H1 (cell line): ENCODE measurements at places on chromosomes 7 and 10.

DNA sequence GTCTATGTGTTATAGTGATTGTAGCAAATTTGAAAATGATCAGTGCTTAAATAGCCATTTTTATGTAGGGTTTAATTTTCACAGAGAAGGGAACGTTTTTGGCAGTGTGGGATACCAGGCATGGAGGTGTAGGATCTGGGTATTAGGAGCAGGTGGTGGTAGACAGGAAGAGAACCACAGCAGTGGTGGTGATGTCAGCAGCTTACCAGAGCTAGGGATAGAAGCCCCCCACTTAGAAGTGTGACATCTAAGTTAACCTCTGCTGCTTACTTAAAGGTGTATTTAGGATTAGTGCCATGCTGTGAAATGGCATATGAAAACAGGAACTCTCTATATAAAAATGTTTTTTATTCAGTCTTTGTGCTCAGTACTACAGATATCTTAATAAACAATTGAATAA, 73.8 kb downstream of the CREM start:
- no peak for DNase-seq

- DNase-seq = no peak
Observed at GRCh38 chr7:137880432-137880831, 33.7 kb upstream of the DGKI start.

DNA sequence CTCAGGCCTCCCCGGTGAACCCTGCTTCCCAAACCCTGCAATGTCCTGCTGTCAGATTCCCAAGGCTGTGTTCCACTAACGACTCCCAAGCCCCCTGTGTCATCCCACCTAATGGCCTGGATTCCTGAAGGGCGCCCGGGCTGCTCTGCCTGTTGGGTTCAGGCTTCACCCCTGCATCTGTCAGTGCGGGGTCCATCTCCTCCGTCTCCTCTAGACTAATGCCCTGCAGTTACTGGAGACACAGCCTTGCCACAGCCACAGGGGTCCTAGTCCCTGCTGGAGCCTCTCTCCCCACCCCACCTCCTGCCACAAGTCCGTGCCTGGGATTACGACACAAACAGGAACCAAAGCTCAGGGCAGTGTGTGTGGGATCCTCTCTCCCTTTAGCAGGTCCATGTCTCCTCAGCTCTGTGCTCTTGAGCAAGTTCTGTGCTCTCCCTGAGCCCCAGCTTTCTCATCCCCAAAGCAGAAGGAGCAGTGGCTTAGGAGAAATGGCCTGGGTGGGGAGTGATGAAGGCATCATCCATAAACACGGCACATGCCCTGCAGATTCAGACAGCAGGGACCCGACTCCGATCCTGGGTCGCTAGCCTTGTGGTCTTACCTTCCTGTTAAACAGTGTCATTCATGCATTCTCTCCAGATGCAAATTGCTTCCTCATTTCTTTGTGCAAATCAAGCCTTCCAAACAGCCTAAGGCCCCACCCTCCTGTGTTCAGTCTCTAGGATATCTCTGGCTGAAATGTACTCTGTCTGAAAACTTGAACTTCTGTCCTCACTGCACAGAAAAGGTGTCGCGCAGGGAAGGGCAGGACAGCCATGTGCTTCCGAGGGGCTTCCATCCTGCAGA, 8.2 kb upstream of the RBP3 start:
- DNase-seq = no peak

- DNase-seq = no peak
Observed at GRCh38 chr7:101124376-101125056, 2.4 kb upstream of the SERPINE1 start.

GRCh38 chr10:92644921-92645320, 44.8 kb upstream of the HHEX start:
- DNase-seq = no peak

DNA sequence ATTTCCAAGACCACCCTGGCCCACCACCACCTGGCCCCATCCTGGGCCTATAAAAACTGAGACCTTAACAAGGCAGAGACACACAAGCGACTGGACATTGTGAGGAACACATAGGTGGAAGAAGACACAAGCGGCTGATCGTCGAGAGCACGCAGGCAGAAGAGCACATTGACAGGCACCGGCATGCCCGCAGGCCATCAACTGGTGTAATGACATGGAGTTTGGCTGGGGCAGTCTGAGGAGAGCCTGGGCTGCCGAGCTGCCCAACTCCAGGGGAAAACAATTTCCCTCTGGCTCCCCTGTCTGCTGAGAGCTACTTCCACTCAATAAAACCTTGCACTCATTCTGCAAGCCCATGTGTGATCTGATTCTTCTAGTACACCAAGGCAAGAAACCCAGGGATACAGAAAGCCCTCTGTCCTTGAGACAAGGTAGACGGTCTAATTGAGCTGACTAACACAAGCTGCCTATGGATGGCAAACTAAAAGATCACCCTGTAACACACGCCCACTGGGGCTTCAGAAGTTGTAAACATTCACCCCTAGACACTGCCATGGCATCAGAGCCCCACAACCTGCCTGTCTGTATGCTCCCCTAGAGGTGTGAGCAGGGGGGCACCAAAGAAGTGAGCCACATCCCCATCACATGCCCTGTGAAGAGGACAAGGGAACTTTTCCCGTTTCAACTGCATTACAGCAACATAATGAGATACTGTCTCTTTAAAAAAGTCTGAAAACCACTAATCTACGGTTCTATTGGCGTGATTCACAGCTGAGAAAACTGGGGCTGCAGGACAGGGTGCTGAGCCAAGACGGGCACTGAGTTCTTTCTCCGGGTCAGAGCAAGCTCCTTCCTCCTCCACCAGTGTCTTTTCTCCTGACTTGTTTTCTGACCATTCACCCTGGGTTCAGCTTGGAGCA, 18.5 kb upstream of the TNS3 start:
- DNase-seq = no peak

DNA sequence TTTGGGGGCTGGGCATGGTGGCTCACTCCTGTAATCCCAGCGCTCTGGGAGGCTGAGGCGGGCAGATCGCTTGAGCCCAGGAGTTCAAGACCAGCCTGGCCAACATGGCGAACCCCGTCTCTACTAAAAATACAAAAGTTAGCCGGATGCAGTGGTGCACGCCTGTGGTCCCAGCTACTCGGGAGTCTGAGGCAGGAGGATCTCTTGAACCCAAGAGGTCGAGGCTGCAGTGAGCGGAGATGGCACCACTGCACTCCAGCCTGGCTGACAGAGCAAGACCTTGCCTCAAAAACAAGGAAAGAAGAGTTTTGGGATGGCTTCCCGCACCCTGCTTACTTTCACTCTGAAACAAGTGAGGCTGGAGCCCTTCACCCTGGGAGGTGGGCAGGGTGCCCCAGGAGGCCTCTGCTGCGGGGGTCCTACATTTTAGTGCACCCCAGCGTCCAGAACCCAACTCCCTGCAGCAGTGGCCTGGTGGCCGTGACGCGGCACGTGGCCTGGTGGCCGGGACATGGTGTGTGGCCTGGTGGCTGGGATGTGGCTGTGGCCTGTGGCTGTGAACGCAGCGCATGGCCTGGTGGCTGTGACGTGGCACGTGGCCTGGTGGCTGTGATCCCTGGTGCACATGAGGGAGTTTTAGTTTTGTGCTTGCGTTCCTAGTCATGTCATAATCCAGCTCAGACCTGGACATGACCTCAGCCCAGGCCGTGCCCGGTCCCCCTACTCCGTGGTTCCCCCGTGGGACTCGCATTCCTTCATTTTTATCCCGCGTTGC, 9.3 kb downstream of the KNDC1 start:
- DNase-seq = no peak

GRCh38 chr7:10707519-10707918, 266.2 kb upstream of the PHF14 start:
- DNase-seq = no peak

DNA sequence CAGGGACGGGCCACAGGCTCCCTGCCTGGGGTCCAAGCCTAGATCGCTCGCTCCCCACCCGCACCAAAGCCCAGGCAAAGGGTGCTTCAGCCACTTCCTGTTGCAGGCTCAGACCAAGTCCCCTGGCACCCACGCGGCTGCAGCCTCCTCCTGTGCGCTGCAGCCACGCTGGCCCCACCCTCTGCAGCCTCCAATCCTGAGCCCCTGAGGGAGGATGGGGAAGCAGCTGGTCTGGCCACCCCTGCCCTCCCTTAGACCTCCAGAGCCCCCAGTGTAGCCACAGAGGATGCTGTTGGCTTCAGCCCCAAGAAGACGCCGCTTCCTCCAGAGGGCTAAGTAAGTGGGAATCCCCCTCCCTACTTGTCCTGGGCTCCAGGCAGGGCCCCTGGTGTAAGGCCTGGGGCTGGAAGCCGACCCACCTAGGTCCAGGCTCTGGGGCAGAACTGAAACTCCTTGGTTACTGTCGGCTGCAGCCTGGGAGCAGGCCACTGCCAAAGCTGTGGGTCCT, 9.4 kb downstream of the LIMK1 start:
- DNase-seq = no peak

DNA sequence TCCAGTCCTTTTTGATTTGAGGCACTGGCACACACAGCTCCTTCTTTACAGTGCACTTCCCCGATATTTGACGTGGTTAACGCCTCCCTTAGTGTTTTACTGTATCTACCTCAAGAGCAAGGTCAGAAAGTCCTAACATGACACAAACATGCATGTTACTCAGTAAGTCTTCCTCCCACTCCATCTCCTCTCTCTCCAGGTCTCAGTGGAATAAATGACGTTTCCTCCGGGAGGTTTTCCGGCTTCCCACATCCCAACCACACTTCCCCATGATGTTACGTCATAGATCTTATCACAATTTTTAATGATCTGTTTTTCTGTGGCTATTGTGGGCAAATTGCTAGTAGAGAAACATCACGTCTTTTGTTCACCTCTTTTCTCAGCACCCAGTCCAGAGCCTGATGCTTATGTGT, 165.7 kb downstream of the PTPN20 start:
- no peak for DNase-seq

DNA sequence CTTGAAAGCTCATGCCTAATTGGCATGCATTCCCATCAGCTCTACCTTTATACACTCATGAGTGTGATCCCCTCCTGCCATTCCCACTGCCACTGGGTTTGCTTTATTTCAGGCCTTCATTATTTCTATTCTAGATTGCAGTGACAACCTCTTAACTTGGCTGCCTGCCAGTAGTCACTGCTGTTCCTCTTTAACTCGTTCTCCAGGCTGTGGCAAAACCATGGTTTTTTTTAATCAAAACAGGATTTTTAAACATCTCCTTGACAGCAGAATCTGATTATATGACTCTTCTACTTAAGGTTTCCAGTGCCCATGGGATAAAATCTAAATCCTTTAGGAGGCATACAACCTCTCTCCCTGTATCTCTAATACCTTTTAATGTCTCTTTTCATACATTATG, 223.7 kb upstream of the PCDH15 start:
- DNase-seq = no peak

DNA sequence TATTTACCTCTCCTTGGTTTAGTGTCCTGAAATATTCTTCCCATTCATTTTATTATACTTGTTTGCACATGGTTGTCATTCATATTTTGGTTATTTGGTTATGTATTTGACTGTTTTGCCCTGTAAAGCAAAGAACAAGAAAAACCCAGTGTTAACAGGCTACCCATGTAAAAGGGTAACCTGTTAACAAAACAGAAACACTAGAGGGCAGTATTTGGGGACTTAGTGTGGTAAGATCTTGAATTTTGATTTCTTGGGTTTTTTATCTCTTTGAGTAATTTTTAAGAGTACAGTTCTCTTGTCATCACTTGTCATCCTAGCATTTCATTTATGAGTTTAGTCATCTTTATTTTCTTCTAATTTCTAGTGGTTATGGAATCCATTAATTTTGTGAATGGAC, 51.3 kb downstream of the POLL start:
- DNase-seq = no peak

DNA sequence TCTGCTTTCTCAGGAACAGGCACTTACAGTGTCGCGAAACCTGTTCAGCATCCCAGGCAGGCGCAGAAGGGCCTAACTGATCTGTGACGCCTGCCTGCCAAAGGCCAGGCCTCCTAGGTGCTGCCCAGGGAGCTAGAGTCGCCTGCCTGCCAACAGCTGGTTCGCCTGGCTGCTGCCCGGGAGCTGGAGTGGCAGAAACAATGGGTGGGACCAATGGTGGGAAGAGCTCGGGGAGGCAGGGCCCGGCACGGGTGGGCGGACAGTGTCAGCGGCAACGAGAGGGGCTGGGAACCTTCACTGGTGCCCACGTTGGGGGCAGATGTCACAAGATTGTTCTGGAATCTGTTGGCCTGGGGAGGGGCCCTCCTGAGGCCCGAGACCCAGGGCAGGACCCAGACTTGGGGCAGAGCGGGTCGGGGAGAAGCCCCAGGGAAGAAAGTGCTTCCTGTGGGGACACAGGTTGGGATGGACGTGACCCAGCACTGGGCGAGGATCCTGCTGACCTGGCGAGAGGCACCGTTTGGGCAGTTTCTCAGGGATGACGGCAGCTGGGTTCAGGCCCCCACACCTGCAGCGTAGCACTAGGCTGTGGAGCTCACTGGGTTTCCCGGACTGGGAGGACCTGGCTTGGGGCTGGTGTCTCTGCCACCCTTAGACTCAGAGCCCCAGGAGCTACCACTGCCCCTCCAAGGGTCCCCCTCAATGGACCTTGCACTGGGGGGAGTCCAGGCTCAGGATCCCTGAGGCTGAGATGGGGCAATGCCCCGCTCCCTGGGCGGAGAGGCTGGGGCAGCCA, 181.8 kb downstream of the ELFN1 start:
- DNase-seq = no peak

DNA sequence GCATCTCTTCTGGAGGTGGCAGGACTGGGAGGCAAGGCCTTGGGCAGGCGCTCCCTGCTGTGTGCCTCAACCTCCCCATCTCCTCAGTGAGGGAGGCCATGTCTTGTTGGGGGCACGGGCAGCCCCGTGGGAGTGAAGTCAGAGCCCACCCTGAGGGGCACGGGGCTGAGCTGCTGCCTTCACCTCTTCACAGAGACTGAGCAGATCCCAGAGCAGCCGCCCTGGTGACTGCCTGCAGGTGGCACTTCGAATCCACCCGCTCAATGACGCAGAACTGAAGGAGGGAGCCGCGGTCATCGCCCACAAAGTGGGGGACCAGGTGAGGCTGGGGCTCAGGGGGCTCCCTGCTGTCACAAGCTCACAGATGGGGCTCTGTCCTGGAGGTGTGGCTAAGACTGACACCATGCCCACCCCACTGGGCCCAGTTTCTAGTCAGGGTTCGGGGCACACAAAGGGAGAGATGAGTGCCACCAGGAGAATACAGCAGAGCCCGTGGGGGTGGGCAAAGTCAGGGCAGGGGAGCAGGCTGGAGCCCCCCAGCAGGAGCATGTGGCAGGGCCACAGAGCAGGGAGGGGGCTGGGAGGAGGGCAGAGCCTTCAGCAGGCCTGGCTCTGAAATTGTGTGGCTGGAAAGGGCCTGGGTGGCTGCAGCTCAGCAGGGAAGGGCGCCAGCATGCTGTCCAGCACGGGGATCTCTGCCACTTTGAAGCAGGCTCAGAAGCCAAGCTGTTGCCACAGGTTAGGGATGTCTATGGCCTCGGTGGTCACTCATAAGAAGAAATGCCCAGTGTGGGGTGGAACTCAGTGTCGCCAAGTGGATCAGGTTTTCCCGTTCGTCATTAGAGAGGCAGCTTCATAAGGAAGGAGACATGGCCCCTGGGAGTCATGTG, 18.8 kb upstream of the CHST12 start:
- no peak for DNase-seq
